ENCODE measurements at places on chromosomes 13 and 19.

DNA sequence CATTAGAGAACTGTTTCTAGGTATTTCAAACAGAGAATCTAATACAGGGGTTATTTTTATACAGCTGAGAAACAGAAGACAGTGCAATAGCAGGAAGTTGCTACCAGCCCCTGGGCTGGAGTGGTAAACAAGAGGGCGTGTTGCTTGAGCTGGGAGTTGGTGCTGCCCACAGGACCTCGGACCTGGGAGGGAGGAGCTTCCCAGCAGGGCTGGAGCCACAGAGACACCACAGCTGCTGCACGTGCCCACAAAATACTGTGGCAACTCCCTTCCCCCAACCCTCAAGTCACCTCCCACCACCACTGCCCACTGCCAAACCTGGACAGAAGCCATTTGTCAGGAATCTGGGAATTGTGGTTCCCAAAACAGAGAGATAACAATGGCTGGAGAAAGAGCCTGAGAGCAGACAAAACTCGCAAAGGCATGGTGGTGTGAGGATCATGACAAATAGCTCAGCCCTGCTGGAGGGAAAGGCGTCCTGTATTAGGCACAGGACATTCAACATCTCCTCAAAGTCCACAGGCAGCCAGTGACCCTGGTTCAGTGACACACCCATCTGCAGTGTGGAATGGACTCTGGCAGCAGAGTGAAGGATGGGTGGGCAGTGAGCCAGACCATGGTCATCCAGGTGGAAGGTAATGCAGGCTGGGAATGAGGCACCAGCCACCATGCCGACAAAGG, 57.2 kb downstream of the SPATA13 start:
- DNase-seq, result no peak

- DNase-seq, result no peak
These were observed 60.6 kb upstream of the KLF12 start for GRCh38 chr13:74194846-74195245.

GRCh38 chr13:76668141-76668540, 218.1 kb downstream of the KCTD12 start:
- no peak for DNase-seq

DNA sequence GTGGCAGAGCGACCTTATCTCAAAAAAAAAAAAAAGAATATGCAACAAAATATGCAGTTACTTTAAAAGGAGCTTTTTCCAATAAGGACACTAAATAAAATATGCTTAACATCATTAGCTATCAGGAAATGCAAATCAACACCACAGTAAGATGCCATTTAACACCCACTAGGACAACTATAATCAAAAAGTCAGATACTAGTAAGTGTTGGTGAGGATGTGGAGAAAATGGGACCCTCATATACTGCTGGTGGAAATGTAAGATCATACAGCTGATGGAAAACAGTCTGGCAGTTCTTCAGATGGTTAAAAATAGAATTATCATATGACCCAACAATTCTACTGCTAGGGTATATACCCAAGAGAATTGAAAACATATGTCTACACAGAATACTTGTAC, 24.5 kb upstream of the AKT2 start:
- DNase-seq, result no peak

All from T-helper 22 cell (primary cell).